DND-41 (cell line): ENCODE measurements at places on chromosomes 4 and X.

- peak; percentile 49 for DNase-seq
Observed at GRCh38 chr4:108350332-108350731, 181.6 kb upstream of the LEF1 start.

DNA sequence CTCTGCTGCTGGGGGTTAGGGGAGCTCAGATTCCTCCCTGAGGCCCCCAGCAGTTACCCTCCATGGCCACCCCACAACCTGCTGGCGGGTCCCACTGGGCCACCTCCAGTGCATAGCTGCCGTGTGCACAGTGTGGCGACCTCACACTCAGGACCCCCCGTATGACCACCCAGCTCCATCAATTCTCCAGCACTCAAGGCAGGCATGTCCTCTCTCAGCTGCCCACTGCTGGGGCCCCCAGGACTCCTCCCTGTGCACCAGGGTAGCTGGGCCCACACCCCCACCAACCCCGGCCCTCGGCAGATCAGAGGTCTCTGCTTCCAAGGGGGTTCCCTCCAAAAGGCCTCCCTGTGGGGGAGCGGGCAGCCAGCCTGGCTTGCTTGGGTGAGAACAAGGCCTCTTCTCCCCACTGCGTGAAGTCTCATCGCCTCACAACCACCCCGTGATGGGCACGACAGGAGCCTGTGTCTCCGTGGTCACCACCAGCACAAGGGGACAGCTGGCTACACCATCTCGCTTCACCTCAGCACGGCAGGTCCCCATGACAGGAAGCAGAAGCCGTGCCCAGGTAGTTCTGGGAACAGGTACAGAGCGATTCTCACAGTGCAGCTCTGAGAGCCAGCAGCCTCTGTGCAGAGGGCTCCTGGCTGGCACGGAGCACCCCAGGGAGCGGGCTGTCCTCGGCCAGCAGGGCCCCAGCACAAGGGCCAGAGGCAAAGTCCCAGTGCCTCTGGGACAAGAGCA, 4.6 kb upstream of the HAUS3 start:
- no peak for DNase-seq

DNA sequence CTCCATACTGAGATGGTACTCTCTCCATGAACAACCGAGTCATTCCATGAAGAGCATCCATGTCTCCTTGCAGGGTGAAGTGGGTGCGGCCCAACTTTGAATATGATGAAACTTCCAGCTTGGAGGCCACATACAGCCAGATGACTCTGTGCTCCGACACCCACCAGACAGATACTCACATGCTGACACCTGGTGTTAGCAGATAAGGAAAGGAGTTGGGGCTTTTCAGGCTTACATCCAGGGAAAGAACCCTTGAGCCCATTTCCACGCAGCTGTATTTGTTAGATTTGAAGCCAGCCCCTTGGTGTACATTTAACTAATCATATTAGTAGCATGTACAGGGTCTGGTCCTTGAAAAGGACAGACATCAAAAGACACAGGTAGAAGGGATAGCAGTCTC, 62.1 kb upstream of the PRRG3 start:
- DNase-seq: no peak

- peak; percentile 48 for DNase-seq
Observed at GRCh38 chr4:73520821-73521220, 39.3 kb downstream of the AFM start.
